ENCODE measurements at places on chromosomes 3 and 15.
A peak's percentile ranks its signal among the peaks of the same experiment; 100 is the strongest.

- no peak for DNase-seq
Observed at GRCh38 chr3:155701882-155702465, 42.9 kb downstream of the PLCH1 start.

DNA sequence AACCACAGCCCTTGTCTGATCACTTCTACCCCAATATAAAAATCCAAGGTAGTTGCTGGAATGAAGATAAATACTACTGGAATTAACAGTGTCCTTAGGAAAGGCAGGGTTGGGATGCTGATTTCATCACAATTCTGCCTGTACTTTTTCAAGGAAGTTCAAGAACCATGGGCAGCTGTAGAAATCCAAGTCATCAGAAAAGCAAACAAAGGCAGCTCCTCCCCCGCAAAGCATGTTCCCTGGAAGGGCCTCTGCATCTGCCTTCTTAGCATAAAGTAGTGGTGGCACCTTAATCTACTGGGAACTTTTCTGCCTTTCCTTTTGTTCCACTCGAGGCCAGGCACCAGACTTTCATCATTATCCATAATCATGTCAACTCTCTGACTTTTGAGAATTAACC lies 54.4 kb downstream of the ERC2 start:
- no peak for DNase-seq

- peak; percentile 11 for DNase-seq
Observed at GRCh38 chr3:97432914-97433313, 331.6 kb upstream of the ARL6 start.

DNA sequence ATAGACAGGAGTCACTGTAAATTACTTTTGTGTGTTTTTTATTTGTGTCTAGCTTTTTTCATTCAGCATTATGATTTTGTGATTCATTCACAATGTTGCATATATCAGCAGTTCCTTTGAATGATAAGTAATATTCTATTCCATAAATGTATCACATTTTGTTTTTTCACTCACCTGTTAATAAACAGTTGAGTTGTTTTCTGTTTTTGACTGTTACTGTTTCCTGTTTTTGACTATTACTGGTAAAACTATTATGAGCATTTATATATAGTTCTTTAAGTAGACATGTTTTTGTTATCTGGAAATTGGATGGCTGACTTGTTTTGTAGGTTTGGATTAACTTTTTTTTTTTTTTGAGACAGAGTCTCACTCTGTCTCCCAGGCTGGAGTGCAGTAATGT lies 138.4 kb downstream of the RSRC1 start:
- no peak for DNase-seq

Data from NCI-H510A (cell line).